Tracheal epithelial cell (primary cell): ENCODE measurements at places on chromosomes 3 and 15. TPM values are rescaled to one million over a fixed set of nuclear protein-coding genes. Genes with fewer than 3 reads are reported as not detected.

Gene GPR62
- not detected in 2 replicates for total RNA-seq

Gene CCDC71
- 15.1 and 20.2 TPM in 2 replicates for total RNA-seq

Gene CAPN7
- total RNA-seq: 42.6 and 52.1 TPM in 2 replicates

Gene MEGF11
- total RNA-seq: under 0.01 TPM in 1 of 2 replicates, not detected in the other

Gene CHRNA5
- 2.6 and 5.1 TPM in 2 replicates for total RNA-seq

Gene EOMES
- total RNA-seq: not detected in 2 replicates

Gene EEF1AKMT4
- total RNA-seq: 13.7 and 13.9 TPM in 2 replicates

Gene CPA3
- total RNA-seq: not detected in 2 replicates

Gene MLH1
- total RNA-seq: 27.0 and 28.3 TPM in 2 replicates

Gene DNAJB8
- total RNA-seq: not detected in 2 replicates

Gene ROBO2
- 0.21 and 0.96 TPM in 2 replicates for total RNA-seq

Gene SATB1
- total RNA-seq: 8.7 and 12.3 TPM in 2 replicates

Gene ST3GAL6
- total RNA-seq: 5.8 and 11.6 TPM in 2 replicates

Gene MUSTN1
- not detected in 2 replicates for total RNA-seq

Gene GOLGA8J
- not detected in 2 replicates for total RNA-seq

Gene ACSBG1
- not detected in 2 replicates for total RNA-seq

Gene MUC4
- total RNA-seq: 0.72 TPM in 1 of 2 replicates, not detected in the other

Gene B3GALNT1
- total RNA-seq: 6.7 and 7.9 TPM in 2 replicates

Gene RTP4
- 0.48 TPM in 1 of 2 replicates, not detected in the other for total RNA-seq

Gene CEMIP
- total RNA-seq: 0.72 and 0.85 TPM in 2 replicates

Gene SLC4A7
- 81.6 and 92.8 TPM in 2 replicates for total RNA-seq

Gene HIGD2B
- not detected in 2 replicates for total RNA-seq

Gene LDHAL6B
- not detected in 2 replicates for total RNA-seq

Gene ULK3
- 16.9 and 21.5 TPM in 2 replicates for total RNA-seq

Gene RARB
- 0.85 and 0.96 TPM in 2 replicates for total RNA-seq

Gene DPPA4
- not detected in 2 replicates for total RNA-seq

Gene ZNF860
- total RNA-seq: 1.4 and 1.9 TPM in 2 replicates

Gene ARHGAP11A
- total RNA-seq: 2.1 and 4.6 TPM in 2 replicates
